ENCODE measurements at places on chromosomes 4 and X. TPM values are rescaled to one million over a fixed set of nuclear protein-coding genes. Genes with fewer than 3 reads are reported as not detected.
A peak's percentile ranks its signal among the peaks of the same experiment; 100 is the strongest.

The DGKK gene
- 4.1 TPM for total RNA-seq

DNA sequence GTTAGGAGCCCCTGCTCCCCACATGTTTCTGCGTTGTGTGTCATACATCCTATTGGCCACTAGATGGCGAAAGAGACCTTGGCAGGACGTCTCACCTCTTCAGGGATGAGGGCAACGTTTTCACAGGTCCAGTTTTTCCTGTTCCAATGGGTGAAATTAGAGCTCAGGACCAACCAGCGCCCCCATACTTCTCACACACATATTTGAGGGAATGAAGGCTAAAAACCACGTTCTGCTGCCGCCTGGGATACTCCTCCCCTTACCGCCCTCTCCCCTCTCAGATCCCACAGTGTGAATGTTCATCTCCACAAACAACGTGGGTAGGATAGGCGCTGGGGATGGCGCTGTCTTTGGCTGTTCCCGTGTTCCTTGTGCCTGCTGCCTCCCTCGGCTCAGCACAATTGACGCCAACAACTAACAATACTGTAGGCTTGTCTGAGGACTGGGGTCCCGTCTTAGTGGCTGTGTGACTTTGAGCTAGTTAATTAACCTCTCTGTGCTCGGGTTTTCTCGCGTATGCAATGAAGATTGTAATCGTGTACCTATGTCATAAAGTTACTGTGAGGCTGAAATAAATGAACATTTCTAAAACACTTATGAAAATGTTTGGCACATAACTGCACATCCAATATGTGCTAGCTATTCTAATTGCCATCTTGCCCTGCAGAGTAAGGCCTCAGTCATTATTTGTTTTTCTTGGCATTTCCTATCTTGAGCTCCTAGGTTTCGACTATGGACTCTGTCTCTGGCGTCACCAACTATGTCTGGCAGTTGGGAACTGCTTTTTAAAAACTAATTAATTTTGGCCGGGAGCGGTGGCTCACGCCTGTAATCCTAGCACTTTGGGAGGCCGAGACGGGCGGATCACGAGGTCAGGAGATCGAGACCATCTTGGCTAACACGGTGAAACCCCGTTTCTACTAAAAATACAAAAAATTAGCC lies 181.3 kb upstream of the STK26 start:
- H3K4me1 ChIP-seq, result no peaks in the 10 kb centered on the region
- no peak overlapping the region for H3K27ac ChIP-seq
- no peaks in the 10 kb centered on the region for H3K36me3 ChIP-seq
- peaks cover 19% of the 10 kb centered on the region for H3K27me3 ChIP-seq

DNA sequence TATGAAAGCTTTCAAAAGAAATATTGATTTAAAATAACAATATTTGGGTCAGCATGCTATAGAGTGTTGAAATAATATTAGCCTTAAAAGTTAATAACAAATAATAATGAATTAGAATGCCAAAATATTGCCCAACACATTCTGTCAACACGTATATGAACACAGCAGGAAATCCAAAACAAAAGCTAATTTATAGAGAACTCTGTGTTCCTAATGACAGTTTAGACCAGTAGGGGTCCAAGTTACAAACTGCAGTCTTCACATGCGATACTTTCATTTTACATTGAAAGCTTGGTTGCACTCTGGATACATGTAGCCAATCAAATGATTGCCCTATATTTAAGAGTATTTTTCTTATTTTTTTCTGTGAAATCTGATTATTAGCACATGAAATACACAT lies 274.4 kb downstream of the DCTD start:
- no peak overlapping the region for H3K27ac ChIP-seq
- H3K4me3 ChIP-seq, result no peak overlapping the region
- no peaks in the 10 kb centered on the region for H3K36me3 ChIP-seq
- DNase-seq, result no peak
- H3K27me3 ChIP-seq, result peaks cover 21% of the 10 kb centered on the region

The MAGED2 gene
- total RNA-seq, result 40.5 TPM

DNA sequence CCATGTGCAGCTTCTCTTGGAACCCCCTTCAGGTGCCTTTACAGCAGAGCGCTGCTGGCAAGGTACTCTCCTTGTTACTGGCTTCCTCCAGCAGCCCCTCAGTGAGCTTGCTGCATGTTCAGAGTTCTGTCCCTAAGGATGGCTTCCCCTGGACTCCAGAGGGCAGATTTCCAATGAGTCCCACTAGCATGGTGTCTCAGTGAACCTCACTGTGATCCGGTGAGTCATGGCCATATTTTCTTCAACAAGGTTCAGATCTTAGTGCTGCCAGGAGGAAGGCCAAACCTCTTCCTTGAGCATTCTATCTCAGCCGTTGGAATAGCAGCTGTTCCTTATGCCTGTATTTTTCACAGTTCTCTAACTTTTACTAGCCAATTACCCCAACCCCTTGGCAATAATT lies 98.8 kb downstream of the CASK start:
- H3K27me3 ChIP-seq, result no peaks in the 10 kb centered on the region
- H3K36me3 ChIP-seq, result peaks cover 4% of the 10 kb centered on the region
- H3K4me1 ChIP-seq, result peaks cover 7% of the 10 kb centered on the region
- H3K27ac ChIP-seq, result no peak overlapping the region
- DNase-seq, result no peak

DNA sequence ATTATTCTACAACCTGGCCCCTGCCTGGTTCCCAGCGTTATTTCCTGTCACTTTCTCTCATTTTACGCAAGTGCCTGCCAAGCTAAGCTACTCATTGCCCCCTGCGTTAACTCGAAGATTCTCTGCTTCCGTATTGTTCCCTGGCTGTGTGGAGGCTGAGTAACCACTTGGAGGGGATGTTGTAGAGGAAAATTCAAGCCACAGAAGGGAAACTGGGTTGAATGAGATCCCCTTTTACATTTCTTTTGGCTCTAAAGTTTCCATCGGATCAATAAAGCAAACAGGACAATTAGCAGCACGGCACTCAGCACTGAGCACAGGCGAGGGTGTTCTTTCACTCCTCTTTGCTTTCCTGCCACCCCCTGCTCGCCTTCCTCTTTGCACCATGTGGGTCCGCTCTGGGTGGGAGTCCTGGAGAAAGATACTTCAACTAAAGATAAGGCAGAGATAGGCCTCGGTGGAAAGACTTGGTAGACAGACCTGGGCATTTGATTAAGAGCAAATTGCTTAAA lies 4.2 kb upstream of the TMSB4X start:
- peaks cover 54% of the 10 kb centered on the region for H3K4me1 ChIP-seq
- peaks cover 2% of the 10 kb centered on the region for H3K36me3 ChIP-seq
- no peak for DNase-seq
- peak overlapping the region; percentile 91 for H3K27ac ChIP-seq
- H3K4me3 ChIP-seq, result peak overlapping the region; percentile 89
- H3K27me3 ChIP-seq, result no peaks in the 10 kb centered on the region

The AASDH gene
- 10.5 TPM for total RNA-seq

GRCh38 chr4:71396382-71396781 lies 57.6 kb downstream of the SLC4A4 start:
- no peak overlapping the region for H3K27ac ChIP-seq
- no peaks in the 10 kb centered on the region for H3K4me1 ChIP-seq
- no peak for DNase-seq
- no peaks in the 10 kb centered on the region for H3K27me3 ChIP-seq

GRCh38 chrX:112048707-112049106 lies 33.9 kb downstream of the TRPC5 start:
- H3K27ac ChIP-seq, result no peak overlapping the region
- H3K4me3 ChIP-seq, result no peak overlapping the region
- H3K4me1 ChIP-seq, result no peaks in the 10 kb centered on the region
- H3K27me3 ChIP-seq, result peaks cover 5% of the 10 kb centered on the region
- no peak for DNase-seq

DNA sequence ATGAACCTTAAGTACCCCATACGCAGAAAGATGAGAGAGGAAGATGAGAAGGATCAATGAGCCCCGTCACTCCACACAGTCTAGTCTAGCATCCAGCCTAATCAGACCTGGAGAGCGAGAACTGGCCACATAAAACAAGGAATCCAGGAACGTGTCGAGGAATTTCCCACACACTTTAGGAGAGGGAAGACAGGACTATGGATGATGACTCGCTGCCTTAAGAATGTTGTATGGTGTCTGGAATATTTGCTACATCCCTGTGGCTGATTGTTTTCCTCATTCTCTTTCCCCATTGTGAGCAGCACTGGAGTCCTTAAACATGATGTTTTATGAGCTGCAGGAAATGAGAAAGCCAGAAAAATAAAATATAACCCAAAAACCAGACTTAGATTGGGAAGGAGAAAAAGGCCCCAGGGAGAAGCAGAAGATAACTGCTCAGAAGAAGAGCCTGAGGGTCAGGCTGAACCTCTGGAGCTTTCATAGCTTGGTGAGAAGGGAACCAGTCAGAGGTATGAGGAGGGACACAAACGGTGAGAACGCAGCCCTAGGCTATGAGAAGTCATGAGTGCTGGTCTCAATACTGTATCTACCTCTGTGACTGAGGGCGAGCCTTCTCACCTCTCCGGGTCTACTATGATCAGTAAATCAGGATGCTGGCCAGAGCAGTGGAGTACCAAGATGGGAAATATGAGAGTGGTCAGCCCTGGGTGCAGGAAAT lies 139.5 kb upstream of the NOCT start:
- peaks cover 24% of the 10 kb centered on the region for H3K27me3 ChIP-seq
- no peak overlapping the region for H3K4me3 ChIP-seq
- no peaks in the 10 kb centered on the region for H3K36me3 ChIP-seq
- no peak for DNase-seq

The SRPK3 gene
- not detected for total RNA-seq

GRCh38 chr4:75666299-75666698 lies 6.9 kb downstream of the G3BP2 start:
- H3K27me3 ChIP-seq, result no peaks in the 10 kb centered on the region
- H3K36me3 ChIP-seq, result peaks cover 5% of the 10 kb centered on the region
- H3K4me3 ChIP-seq, result no peak overlapping the region
- peak overlapping the region; percentile 5 for H3K27ac ChIP-seq
- peaks cover 60% of the 10 kb centered on the region for H3K4me1 ChIP-seq

DNA sequence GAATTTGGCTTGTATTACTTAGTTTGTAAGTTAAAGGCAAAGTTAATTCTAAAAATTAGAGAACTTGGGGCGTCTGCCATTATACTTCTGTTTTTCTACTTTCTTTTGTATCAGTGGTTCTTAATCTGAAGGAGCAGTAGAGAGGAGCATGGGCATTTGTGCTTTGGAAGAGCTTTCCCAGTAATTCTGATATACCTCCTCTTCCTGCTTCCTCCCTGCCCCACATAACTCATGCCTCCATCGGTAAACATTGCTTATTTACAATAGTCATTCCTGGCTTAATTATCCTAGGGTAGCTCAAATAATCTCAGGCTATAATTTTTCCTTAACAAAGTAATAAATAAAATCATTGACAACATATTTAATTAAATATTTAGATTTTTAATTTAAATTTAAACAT lies 37.1 kb upstream of the SPARCL1 start:
- peaks cover 7% of the 10 kb centered on the region for H3K27me3 ChIP-seq
- no peak for DNase-seq
- no peak overlapping the region for H3K27ac ChIP-seq
- no peak overlapping the region for H3K4me3 ChIP-seq

The ESX1 gene
- not detected for total RNA-seq

The MPP1 gene
- 21.0 TPM for total RNA-seq

- no peaks in the 10 kb centered on the region for H3K27me3 ChIP-seq
- no peak for DNase-seq
- H3K36me3 ChIP-seq, result no peaks in the 10 kb centered on the region
- no peak overlapping the region for H3K4me3 ChIP-seq
- H3K4me1 ChIP-seq, result no peaks in the 10 kb centered on the region
- H3K27ac ChIP-seq, result no peak overlapping the region
Measured at GRCh38 chr4:116397291-116397690, 688.1 kb downstream of the TRAM1L1 start.

DNA sequence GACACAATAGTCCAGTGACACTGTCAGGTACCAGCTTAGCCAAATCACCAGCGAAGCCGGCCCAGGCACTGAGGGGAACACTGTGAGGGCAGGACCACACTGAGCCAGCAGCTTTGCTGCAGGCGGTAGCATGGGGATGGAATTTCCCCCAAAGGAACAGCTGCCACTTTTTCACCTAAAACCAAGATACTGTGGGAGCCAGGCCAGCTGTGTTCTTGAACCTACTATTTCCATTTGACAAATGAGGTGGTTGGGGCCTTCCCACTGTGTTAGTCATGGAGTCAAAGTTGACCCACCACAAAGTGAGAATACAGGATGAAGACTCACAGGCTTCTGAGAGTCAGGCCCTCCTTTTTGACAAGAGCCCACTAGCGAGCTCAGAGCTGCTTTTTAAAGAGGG lies 70.7 kb upstream of the SH3RF1 start:
- no peaks in the 10 kb centered on the region for H3K36me3 ChIP-seq
- H3K27ac ChIP-seq, result no peak overlapping the region
- no peaks in the 10 kb centered on the region for H3K4me1 ChIP-seq
- no peak overlapping the region for H3K4me3 ChIP-seq

The P2RY8 gene
- 19.5 TPM for total RNA-seq

GRCh38 chr4:121778991-121779628 lies 14.1 kb upstream of the SMIM43 start:
- no peak overlapping the region for H3K27ac ChIP-seq
- H3K36me3 ChIP-seq, result peaks cover 4% of the 10 kb centered on the region
- DNase-seq, result no peak
- H3K27me3 ChIP-seq, result peaks cover 46% of the 10 kb centered on the region

The CACNA1F gene
- not detected for total RNA-seq

The FHIP1A gene
- 0.12 TPM for total RNA-seq

- H3K36me3 ChIP-seq, result peaks cover 3% of the 10 kb centered on the region
- H3K27me3 ChIP-seq, result no peaks in the 10 kb centered on the region
- DNase-seq, result no peak
- H3K4me1 ChIP-seq, result peaks cover 43% of the 10 kb centered on the region
- no peak overlapping the region for H3K4me3 ChIP-seq
- H3K27ac ChIP-seq, result peak overlapping the region; percentile 49
Measured at GRCh38 chr4:2831611-2832308, 11.9 kb upstream of the ADD1 start.

- peaks cover 4% of the 10 kb centered on the region for H3K36me3 ChIP-seq
- H3K27me3 ChIP-seq, result no peaks in the 10 kb centered on the region
- peak overlapping the region; percentile 32 for H3K27ac ChIP-seq
- H3K4me1 ChIP-seq, result peaks cover 19% of the 10 kb centered on the region
- H3K4me3 ChIP-seq, result no peak overlapping the region
- DNase-seq, result no peak
Measured at GRCh38 chrX:19606902-19607301, 91.6 kb upstream of the MAP3K15 start.

The PDLIM3 gene
- total RNA-seq, result not detected

GRCh38 chrX:111874241-111874640 lies 1.7 kb upstream of the TRPC5OS start:
- no peaks in the 10 kb centered on the region for H3K27me3 ChIP-seq
- H3K27ac ChIP-seq, result no peak overlapping the region
- no peak overlapping the region for H3K4me3 ChIP-seq
- DNase-seq, result no peak
- H3K4me1 ChIP-seq, result no peaks in the 10 kb centered on the region

DNA sequence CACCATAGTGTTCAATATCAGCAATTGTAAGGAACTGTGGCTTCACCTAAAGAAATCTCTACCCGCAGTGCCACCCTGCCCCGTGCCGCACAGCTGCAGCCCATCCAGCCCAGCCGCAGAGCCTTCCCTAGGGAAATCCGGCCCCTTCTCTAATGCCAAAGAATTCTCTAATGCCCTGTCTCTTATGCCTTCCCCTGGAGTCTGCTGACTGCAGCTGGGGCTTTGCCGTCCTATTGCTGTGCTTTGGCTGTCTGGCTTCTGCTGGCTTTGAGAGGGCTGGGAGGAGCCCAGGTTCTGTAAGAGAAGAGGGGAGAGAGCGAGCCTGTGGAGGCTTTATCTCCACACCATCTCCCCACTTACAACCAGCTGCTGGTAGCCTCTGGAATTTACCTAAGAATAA lies 85.9 kb upstream of the HELT start:
- H3K4me1 ChIP-seq, result no peaks in the 10 kb centered on the region
- H3K27me3 ChIP-seq, result peaks cover 13% of the 10 kb centered on the region
- DNase-seq, result no peak
- H3K27ac ChIP-seq, result no peak overlapping the region
- no peak overlapping the region for H3K4me3 ChIP-seq
- H3K36me3 ChIP-seq, result peaks cover 13% of the 10 kb centered on the region

The RNF150 gene
- not detected for total RNA-seq

The TRO gene
- total RNA-seq, result 2.1 TPM

Data from natural killer cell treated with Interleukin-12 subunit alpha and Interleukin-12 subunit beta and Interleukin-15 and Interleukin-18, amount 100 ng/mL, for 72 hours (primary cell).